ENCODE measurements at places on chromosomes 11 and 22.

DNA sequence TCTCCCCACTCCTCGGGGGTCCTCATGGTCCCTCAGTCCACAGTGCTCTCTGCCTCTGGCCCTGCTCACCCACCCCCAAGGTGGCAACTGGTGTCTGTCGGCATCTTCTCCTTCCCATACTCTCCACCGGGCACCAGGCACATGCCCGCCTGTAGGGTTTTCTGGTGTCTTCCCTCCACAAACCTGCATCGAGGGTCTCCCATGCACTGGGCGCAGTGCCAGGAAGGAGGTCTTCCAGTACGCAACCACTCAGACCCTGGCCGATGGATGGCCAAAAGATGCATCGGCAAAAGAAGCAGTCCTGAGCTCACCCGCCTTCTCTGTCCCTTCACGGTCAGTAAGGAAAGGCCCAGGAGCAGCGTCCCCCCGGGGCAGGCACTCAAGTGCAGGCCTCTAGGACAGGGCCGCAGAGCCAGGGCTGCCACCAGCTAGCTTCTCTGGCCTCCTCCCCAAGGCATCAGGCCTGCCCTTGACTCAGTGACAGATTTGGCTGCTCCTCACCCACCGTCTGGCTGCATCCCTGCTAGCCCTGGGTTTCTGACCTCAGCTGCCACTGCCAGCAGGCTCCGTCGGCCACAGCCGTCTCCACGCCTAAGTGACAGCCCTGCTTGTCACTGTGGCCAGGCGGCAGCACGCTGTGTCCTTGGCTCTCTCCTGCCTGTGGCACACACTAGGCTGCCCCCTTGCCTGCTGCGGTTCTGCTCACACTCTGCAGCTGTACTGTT, 32.1 kb upstream of the IGSF9B start:
- DNase-seq = peak; percentile 21

DNA sequence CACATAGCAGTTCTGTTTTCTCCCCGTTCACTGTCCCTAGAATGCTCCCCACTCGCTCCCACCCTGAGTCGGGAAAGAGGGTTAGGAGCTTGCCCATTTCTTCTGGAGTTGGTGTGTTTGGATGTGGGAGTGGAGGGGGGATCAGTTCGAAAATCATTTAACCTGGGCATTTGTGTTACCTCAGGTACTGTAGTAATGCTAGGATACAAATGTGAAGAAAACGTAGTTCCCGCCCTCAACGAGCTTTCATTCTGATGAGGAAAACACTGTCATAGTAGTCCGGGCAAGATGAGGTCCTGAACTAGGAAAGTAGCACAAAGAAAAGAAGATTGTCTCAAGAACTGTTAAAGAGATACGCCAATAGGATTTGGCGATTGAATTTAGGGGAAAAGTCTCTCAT, 539 bp downstream of the SDHD start:
- no peak for DNase-seq

GRCh38 chr11:64138398-64138797, 27.5 kb downstream of the MACROD1 start:
- DNase-seq = no peak

GRCh38 chr11:567011-567628, 6.3 kb downstream of the RASSF7 start:
- DNase-seq = no peak

DNA sequence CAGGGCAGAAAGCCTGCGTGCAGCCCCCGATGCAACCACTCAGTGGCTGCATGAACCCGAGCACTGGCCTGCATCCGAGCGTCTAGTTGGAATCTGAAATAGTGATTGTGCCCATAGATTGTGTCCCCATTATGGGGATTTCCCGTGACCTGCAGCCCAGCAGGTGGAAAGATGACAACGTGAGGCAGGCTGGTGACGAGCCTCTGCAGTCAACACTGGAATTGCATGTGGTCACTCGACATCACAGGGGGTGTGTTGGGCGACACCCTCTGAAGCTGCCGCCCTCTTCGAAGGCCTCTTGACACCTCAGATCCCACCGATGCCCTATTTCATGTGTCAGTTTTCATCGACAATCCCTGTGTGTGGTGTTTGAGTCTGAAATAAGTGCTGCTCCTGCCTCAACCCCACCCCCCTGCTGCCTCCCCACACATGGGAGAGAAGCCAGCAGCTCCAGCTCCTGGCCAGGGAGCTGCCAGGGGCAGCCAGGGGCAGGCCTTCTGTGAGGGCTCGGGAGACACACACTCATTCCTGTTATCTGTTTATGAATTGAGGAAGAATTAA, 172.0 kb upstream of the B3GAT1 start:
- DNase-seq = no peak

DNA sequence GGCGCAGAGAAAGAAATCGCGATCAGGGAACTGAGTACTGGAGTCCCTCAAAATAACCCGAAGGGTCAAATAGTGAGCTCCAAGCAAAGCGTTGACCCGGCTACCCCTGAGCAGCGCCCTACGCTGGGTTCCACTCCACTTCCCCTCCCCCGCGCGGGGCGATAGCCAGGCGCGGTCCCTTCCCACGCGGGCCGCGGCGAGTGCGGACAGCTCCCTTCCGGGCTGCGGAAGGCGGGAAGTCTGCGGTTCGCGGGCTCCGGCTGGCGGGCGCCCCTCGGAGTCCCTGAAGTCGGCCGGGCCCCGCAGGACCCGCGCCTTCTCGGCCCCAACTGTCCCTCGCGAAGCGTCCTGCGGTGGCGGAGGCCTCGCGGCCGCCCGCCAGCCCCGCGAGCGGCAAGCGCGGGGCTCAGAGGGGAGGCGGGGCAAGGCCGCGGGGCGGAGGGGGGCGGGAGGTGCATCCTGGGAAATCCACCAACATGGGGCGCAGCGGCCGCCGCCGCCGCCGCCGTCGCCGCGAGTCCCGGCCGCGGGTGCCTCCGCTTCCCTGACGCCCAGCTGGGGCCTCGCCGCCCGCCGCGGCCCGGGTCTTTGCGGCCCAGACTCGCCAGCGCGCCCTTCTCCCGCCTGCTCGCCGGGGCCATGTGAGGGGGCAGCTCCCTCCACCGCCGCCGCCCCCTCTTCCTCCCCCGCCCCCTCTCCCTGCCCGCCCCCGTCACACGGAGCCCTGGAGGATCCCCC, at the start of gene QSER1:
TSS of gene QSER1 (plus strand) at position 457 of the 738 bp plus-strand sequence. CDS start 315 bp downstream, outside the sequence.
- DNase-seq = peak; percentile 67

DNA sequence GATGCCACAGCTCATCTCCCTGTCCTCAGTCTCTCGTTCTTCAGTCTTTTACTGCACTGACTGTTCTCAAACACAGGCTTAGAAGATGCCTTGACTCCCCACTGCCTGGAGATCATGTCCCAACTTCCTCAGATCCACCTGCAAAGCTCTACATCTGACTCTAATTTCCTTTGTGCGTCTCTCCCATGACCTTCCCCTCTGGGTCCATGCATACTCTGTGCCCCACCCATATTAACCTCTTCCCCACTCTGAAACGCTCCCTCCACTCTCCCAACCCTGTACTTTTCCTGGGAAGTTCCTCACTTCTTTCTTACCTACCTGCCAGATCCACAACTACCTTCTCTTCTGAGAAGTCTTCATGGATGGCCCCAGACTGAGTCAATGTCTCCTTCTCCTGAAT, 16.6 kb downstream of the IRAG1 start:
- no peak for DNase-seq

DNA sequence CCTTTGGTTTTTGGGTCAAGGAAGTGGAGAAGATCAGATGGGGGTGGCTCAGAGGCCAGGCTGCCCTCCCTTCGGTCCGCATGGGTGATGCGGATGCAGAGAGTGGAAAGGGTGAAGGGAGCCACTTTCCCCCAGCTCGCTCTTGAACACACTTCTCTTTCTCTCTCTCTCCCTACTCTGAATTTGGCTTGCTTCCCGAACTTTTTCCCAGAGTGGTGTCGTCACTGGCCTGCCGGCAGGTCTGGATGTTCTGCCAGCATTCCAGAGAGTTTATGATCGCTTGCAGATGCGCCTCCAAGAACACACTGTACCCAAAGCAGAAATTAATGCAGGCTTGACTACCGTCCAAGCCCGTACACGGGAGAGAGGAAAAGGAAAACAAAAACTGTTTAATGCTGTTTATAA, 103.2 kb downstream of the ZBTB16 start:
- DNase-seq = peak; percentile 94

GRCh38 chr22:35477911-35478582, 62.6 kb upstream of the RASD2 start:
- no peak for DNase-seq

DNA sequence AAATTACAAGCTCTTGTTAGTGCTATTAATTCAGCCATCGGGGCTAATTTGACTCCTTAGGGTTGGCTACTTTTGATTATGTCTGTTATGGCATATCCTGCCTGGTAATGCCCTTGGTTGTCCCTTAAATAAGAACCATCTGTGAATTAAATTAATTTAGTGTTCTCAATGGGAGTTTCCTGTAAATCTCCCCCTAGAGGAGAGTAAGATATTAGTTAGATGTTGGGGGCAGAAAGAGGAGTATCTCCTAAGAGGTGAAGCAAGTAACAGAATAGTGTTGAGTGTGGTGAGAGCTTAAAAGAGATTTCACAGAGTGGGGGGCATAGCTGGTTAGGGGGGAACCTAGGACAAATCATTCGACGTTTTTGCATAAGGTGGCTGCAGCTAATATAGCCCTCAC, 1126.9 kb downstream of the JRKL start:
- no peak for DNase-seq

DNA sequence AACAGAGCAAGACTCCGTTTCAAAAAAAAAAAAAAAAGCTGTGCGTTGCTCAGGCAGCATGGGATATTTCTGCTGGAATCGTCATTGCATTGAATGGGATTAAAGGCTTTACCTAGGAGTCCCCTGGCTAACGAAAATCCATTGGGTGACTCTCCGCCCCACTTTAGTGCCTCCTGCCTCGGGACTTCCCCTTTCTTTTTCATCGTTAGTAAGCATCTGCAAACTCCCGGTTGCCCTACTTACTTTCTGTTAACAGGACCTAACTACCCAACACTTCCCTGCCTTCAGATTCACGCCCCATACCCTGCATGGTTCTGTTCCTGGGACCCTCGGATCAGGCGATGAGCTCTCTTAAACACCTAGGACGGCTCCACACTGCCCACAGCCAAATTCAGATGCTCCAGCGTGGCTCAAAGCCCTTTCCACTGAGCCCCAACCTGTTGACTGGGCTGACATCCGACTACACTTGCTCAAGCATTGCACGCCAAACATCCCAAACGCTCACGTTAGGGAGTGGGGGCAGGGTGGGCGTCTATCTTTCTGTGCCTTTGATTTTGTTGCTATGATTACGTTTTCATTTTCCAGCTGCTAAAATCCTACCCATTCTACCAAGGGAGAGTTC, 143.8 kb downstream of the ST3GAL4 start:
- DNase-seq = no peak

GRCh38 chr22:33057363-33057995, 702 bp downstream of the SYN3 start:
- DNase-seq = no peak

DNA sequence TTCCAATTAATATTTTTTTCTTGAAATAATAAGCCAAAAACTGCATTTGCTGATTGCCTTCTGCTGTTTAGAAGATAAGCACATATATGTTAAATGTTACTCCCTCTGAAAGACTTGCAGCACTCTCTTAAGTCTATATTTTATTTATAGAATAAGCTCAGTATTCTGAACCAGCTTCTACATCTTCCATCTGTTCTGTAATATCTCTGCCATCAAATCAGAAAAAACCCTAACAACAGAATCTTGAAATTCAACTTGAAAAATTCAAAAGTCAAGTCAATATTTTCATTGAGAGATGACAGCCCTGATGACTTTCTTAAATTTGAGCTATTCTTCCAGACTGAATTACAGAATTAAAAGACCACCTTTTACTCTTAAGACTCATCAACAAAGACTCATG, 247.9 kb downstream of the NELL1 start:
- DNase-seq = no peak

GRCh38 chr22:45163099-45163450, 650 bp upstream of the NUP50 start:
- no peak for DNase-seq

- DNase-seq = no peak
Observed at GRCh38 chr11:21602699-21603098, 590.2 kb upstream of the ANO5 start.

GRCh38 chr11:116387641-116388040, 385.1 kb downstream of the BUD13 start:
- no peak for DNase-seq

DNA sequence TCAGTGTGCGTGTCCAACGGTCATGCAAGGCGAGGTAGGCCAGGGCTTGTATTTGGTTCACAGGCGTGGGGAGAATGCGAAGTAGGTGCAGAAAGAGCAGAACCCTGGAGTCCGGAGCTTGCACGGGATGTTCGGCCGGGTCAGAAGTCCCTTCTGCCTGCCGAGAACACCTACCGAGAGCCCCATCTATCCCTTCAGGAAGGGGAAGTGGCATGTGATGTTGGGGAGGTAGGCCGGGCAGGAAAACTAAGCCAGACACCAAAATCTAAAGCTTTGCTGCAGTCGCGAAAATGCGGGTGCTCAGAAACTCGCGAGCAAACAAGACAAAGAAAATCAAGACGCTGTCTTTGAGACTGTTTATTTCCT, 435 bp upstream of the TAF6L start:
- peak; percentile 48 for DNase-seq

DNA sequence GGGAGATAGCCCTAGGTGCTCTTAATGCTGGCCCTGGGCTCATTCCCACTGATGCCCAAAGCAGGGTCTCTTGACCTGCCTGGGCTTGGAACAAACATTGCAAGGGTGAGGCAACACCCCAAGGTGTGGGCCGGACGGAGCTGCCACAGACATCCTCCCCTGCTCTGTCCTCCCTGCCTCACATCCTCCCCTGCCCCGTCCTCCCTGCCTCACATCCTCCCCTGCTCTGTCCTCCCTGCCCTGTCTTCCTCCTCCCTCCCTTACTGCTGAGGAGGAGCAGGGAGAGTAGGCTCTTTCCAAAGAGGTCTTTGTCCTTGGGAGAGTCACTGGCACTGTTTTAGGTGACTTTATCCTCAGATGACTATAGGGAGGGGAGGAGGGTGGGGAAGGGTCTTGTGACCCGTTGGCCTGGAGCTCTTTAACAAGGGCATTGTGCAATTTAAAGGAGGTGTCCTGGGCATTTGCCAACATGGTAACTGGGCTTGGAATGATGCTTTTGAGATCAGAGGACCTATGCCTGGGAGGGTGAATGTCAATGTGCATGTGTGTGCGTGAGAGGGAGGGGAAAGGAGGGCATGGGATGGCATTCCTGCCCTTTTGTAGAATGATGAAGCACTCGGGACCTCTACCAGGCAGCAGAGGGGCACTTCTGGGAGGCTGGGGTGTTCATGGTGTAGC, 700 bp downstream of the FAM180B start:
- no peak for DNase-seq

- no peak for DNase-seq
Observed at GRCh38 chr11:1767399-1768140, 3.8 kb upstream of the CTSD start.

GRCh38 chr11:133787379-133788141, 57.8 kb downstream of the SPATA19 start:
- DNase-seq = no peak
